Suppressor macrophage (primary cell): ENCODE measurements at places on chromosomes 1 and 21.

- no peak for DNase-seq
Observed at GRCh38 chr1:187383366-187383765, 554.6 kb downstream of the PLA2G4A start.

GRCh38 chr1:102191723-102192122, 195.0 kb upstream of the OLFM3 start:
- DNase-seq, result peak; percentile 3

DNA sequence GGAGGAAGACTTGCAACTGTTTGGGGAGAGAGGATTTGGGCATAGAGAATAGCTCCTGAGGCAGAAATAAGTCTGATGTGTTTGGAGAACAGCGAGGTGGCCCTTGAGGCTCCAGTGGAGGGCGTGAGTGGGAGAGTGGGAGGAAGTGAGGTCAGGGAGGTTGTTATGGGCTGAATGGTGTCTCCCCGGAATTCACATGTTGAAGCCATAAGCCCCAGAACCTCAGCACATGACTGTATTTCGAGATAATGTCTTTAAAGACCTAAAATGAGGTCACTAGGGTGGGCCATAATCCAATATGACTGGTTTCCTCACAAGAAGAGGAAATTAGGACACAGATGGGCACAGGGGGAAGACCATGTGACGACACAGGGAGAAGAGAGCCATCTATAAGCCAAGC, 17.9 kb upstream of the APP start:
- DNase-seq, result peak; percentile 31

DNA sequence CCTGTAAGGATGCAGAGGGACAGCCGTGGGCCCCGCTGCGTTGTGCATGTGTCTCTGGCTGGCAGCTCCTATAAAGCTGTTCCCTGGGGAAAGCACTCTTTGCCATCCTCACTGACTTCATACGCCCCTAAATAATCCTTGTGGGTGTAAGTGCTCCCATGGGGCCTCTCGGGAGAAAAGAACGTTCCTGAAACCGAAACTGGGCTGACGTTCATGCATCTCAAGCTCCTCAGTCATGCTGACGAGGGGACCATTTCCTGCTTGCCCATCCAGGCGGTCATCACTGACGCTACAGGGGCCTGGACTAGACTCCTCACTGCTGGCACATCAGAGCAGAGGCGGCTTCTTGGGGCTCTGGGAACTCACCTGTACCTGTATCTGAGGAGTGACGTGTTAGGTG, 73.1 kb upstream of the USP24 start:
- DNase-seq, result no peak

DNA sequence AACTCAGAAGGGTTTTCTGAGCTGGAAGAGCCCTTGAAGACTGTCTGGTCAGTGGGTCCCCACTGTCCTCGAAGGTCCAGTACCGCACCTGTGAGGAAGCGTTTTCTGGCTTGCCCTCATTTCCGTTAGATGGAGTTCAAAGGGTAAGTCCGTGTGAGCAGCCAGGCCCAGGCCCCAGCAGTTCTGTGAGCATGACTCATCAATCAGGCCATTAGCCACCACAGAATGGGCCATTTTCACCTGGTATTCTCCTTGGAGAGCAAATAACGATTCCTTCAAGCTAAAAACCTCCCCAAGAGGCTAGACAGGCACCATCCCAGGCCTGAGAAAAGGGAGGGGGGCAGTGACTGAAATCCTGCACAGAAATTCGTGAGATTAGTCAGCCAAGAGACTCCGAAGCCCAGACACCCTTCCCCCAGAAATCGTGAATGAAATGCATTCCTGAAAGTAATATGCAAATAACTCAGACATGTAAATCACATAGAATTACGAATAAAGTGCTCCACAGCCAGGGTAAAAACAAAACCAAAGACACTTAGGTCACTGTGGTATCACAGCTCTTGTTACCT, 66.0 kb downstream of the BCAR3 start:
- DNase-seq, result no peak

- no peak for DNase-seq
Observed at GRCh38 chr1:154492115-154492514, 9.9 kb upstream of the TDRD10 start.

DNA sequence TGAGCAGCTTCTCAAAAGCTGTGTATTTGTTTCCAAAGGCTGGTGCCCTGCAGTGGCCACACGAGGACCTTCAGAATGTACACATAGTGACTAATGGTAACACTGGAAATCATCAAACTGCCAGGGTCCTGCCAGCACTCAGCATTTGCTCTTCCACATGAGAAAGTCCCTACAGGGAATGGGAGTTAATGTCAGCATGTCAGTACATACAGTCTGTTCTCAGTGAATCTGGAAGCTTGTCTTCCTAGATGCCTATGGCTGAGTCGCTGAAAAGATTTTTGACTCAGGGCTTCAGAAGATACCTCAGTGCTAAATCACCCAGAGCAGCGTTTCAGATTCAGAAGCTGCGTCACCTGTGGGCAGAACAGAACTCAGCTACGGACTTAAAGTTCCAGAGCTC, 108.2 kb downstream of the CDC7 start:
- DNase-seq, result no peak

DNA sequence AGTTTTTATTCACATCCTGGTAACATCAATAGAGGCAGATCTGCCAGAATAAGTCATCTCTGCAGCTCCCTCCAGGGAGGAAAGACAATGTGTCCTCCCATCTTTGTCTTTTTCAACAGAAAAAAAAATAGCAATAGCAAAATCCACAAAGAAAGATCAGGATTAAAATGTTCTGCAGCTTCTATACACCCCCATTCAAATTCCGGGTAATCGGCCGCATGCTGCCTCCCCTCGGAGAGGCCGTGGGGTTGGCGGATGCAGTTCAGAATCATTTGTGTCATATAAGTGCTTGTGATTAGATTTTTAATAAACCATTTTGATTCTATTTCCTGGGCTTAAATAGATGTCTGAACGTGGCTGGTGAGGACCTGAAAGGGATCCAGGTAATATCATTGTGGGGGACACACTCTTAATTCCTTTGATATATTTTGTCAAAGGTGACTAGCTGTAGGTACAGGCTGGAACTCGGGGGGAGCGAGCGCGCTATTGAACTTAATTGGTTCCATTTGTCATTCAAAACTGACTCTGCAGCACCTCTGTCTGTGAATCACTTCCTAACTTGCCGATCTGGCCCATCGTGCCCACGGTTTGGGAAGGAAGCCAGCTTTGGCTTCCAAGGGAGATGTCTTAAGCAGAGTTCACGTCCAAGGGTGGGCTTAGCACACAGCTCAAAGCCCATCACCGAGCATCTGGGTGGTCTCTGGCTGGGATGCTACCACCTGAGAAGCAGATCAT, 85.6 kb upstream of the ARHGEF16 start:
- DNase-seq, result no peak

DNA sequence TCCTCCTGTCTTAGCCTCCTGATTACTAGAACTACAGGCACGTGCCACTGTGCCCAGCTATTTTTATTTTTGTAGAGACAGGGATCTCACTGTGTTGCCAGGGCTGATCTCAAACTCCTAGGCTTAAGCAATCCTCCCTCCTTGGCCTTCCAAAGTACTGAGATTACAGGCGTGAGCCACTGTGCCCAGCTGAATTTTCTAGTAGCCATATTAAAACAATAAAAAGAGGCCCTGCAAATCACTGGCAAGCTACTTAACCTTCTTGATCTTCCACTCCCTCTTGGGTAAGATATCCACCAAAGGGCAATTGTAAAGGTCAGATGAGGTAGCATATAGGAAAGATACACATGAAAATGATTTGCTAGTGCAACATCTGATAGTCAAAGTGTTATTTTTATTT, 65.6 kb upstream of the SRSF10 start:
- DNase-seq, result no peak

DNA sequence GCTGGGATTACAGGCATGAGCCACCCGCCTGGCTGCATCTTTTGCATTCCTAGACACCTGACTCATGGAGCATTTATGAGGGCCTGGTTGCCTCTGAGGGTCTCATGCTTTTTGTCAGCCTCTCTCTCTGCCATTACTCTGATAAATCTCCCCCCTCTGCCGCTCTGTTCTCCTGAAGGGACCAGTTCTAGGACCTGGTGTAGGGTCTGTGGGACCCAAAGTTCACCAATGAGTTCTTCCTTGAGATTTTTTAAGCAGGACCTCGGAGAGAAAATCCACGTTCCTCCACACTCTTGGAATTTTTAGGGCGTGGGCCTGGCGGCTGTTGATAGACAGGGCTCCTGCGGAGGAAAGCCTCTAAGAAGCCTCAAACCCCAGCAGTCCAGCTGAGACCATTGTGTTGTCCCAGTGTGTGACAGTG, 91.9 kb upstream of the ERRFI1 start:
- DNase-seq, result no peak

DNA sequence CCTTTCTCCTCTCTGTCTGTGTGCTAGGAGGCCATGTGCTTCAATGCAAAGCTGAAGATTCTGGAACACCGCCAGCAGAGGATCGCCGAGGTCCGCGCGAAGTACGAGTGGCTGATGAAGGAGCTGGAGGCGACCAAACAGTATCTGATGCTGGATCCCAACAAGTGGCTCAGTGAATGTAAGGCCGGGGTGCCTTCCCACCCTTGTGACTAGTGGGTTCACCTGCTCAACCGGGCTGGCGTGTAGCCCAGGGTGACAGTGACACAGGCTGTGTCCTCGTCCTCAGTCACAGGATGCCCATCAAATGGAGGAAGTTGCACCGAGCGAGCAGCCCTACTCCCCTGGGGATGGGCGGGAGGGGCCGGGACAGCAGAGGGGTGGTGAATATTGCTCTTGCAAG, 544.1 kb downstream of the KIF26B start:
- DNase-seq, result no peak

- no peak for DNase-seq
Observed at GRCh38 chr1:57235730-57236510, 187.9 kb downstream of the DAB1 start.

- no peak for DNase-seq
Observed at GRCh38 chr1:246803373-246803772, 79.2 kb downstream of the SCCPDH start.

- no peak for DNase-seq
Observed at GRCh38 chr1:180353945-180354344, 123.9 kb downstream of the LHX4 start.

- DNase-seq, result no peak
Observed at GRCh38 chr21:39881661-39882060, 14.4 kb downstream of the PCP4 start.

- peak; percentile 86 for DNase-seq
Observed at GRCh38 chr1:52268372-52268771, 97.6 kb downstream of the CC2D1B start.

GRCh38 chr1:25549273-25550154, 6.1 kb downstream of the LDLRAP1 start:
- peak; percentile 73 for DNase-seq

GRCh38 chr1:160628799-160629263, 18.0 kb downstream of the SLAMF1 start:
- DNase-seq, result no peak

DNA sequence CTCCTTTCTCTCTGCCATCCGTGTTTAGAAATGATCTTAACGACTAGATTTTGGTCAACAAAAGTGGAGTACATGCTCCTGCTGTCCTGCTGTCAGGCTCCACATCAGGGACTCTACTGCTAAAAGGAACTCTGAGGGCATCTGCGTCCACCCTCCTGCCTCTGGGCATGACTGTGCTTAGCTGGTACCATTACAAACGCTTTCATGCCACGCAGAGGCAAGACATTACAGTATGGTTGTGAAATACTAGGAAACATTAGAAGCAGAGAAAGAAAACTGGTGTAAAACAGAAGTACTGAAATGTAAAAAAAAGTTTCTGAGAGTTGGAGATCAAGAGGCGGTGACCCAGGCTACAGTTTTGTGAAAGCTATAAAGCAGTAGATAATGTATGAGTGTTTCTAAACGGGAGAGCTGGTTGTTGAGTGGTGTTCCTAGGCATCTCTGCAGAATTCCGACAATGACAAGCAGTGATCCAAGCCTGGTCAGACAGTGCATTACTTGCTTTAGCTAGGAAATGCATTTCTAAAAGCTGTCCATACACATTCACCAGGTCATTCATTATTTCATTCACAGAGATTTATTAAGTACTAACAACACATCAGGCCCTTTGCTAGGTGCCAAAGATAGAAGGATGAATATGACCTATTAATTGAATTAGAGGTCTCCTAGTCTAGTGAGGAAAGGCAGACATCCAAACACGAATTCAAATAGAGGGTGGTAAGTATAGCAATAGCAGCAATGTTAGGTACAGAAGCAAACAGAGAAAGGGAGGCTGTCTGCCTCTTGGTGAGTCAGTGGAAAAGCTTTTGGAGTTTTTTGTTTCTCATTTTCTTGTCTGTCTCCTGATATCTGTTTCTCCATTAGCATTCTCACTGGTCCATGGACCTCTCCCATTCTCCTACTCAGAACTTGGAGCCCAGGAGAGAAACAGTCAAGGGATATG, 401.9 kb downstream of the LMO4 start:
- no peak for DNase-seq

DNA sequence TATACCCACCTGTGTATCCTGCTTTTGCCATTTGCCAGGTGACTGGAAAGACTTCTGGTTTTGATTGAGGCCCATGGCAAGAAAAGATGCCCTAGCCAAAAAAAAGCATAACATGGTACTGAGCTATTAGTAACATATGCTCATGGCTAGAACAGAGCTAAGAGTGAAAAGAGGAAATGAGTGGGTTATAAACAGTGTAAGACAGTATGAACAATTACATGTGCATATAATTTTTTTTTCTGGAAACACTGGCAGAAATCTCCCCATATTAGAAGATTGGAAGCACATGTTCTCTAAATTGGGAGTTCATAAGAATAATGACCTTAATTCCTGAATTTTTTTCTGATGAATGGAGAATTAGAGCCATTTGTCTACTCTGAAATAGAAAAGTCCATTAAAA, 41.2 kb upstream of the PDC start:
- no peak for DNase-seq

- DNase-seq, result no peak
Observed at GRCh38 chr1:203569490-203570318, 56.9 kb upstream of the ATP2B4 start.

DNA sequence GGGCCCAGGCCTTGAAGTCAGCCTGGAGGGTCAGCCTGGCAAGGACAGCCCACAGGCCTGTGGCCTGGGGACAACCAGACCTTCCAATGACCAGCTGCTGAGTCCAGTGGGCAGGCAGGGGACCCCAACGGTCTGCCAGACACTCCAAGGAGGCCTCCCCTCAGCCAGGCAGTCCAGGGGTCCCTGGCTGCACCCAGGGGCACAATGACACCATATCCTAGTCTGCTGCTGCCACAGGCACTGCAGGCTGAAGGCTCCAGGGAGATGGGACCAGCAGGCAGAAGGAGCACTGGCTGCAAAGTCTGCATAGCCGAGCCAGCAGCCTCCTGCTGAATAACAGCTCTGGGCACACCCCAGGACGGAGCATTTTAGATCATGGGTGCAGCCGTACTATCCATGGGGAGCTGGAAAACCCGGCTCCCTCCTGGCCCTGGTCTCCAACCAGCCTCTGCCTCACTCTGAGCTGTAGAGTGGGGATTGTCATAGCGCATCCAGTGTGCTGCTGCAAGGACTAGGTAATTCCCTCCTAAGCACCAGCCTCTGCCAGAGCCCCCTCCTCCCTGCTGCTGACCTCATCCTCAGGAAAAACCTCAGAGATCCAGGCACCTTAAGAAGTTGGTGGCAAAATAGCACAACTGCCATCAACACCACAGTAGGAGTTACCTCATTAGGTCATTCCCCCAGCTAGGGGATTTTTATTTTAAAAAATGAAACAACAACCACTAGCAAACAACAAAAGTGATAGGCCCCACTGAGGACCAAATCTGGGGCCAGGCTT, 4.8 kb upstream of the LAPTM5 start:
- DNase-seq, result no peak
